M059J (cell line): ENCODE measurements at places on chromosomes 7 and 10. TPM values are rescaled to one million over a fixed set of nuclear protein-coding genes. Genes with fewer than 3 reads are reported as not detected.

DNA sequence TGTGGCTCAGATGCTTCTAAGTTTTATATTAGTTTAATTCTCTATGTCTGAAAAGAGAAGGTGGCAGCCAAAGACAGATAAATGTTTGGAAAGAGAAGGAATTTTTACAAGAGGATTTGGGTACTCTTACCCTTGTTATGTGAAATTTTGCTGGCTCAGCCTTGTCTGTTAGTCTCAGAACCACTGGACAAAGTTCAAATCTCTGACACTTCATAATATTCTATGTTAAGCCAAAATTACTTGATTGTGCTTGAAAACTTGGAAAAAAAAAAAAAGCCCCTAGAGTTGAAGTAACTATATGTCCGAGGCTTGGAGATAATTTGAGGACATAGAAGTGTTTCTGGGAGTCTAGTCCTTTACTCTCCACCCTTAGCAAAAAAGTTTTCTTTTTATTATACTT, 1079.3 kb upstream of the LRRTM3 start:
- DNase-seq, result no peak

Gene OR13A1
- total RNA-seq, result 0.15 TPM in 1 of 2 replicates, not detected in the other

Gene SLK
- 18.7 and 22.1 TPM in 2 replicates for total RNA-seq

- DNase-seq, result no peak
Observed at GRCh38 chr7:128044064-128044463, 12.8 kb upstream of the LRRC4 start.

DNA sequence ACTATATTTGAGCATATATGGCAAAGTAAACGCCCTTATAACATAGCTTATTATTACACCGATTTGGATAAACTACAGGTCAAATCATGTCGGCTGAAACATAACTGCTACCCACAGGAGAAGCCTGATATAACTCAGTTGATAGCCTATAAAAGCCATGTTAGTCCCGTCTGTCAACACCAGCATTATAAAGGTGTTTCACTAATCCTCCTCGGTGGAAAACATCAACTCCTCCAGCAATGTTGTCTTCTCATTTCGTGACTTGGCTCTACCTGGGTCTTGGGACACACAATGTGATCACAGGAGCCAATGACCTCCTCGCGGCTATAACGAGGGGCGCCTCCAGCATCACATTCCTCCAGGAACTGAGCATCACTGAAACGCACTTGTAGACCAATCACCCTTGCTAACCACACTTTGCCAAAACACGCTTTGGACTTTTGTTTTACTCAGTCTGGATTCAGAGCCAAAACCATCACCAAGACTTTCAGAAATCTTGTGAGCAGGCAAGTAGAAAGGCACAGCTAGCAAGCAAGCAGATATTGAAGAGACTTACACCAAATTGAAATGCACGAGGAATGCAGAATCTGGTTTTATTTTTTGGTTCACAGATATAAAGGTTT, 269.7 kb upstream of the NFE2L3 start:
- no peak for DNase-seq

- no peak for DNase-seq
Observed at GRCh38 chr7:20594023-20594422, 21.4 kb upstream of the ABCB5 start.

- DNase-seq, result peak; percentile 42
Observed at GRCh38 chr10:80500572-80501380, 36.9 kb upstream of the SH2D4B start.

DNA sequence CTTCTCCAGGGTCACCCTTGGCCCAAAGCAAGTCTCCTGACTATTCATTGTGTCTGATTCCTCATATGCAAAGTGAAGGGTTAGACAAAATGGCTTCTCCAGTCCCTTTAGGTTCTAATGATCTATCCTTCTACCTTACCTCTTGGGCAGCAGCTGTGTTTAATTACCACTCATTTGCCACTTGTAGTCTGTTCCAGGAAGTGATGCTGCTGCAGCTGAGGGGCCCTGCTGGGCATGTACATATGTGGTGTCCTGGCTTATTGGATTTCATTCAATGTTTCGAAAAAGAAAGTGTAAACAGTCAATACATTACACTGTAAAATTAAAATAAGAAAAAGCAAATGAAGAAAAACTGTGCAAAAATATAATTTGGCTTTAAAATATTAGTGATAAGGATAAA, 36.6 kb downstream of the SCIN start:
- DNase-seq, result peak; percentile 27

DNA sequence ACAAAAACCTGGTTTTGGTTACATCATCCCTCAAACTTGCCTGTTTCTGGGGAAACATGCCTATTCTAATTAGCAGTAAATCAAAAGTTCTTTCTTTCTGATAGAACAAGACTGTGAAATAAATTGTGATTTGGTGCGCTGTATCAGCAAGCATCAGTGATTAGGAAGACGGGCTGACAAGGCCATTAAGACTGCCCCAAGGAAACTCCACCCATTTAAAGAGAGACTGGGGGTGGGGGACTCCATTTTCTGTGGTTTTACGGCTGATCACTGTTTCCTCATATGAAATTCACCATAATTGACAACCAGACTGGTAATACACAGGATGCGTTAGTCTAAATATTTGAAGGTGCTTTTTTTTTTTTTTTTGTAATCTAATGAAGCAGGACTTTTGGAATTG, 68.7 kb downstream of the MBL2 start:
- peak; percentile 69 for DNase-seq
